Left ventricle myocardium inferior (tissue), 1 donor: ENCODE measurements at places on chromosomes 11 and 22. TPM values are rescaled to one million over a fixed set of nuclear protein-coding genes. Genes with fewer than 3 reads are reported as not detected.

DNA sequence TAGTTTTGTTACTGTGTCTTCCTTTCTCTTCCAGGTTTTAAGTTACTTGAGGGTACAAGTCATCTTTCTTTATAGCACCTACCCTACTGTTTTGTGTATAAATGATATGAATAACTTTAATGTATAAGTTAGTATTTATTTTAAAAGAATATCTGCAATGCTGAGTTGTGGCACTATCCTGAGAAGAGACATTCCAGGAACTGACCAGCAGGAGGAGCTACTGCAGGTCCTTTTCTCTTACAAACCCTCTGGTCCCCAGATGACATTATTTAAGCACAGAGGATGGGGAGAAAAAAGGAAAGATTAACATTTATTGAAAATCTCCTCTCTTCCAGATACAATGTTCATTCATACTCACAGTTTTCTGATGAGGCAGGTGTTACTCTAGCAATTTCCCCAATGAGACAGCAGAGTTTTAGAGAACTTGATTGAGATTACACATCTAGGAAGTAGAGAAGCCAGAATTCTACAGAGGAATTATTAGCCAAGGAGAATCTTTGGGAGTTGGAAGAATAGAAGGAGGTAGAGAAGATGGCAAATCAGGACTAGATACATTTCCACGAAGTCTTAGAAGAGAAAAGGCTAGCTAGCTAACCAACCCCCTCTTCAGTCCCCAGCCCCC is 541.2 kb upstream of the API5 start:
- no peak for DNase-seq

DNA sequence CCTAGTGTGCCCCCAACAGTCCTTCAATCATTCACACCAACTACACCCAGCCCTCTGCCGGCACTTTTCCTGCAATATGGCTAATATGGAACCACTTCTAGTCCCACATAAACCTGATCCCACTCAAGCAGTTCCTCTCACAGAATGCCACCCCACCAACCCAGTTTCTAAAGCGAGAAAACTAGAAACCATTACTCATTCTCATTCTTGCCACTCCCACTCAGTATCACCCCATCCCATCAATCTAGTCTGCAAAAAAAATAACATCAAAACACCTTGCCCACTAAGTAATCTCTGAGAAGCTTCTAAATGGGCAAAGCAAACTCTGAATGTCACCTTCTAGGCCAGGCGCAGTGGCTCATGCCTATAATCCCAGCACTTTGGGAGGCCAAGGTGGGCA is 17.9 kb downstream of the NAP1L4 start:
- no peak for DNase-seq

- no peak for DNase-seq
Measured at GRCh38 chr22:48753381-48753730, 1074.3 kb downstream of the BRD1 start.

DNA sequence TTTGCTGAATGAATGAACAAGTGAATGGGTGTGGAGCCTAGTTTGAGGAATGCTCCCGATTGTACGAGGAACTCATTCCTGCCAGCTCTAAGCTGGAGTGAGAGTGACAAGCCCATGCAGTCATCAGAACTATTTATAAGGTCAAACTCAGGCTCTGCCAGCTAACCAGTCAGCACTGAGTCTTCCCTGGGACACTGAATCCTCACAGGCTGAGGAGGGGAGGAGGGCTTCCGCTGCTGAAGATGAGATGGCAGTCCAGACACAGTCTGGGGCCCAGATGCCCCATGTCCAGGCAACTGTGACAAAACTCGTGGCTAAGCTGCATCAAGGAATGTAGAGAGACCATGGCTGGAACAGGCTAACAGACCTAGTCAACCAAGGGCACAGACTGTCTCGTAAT is 4.0 kb downstream of the LRP4 start:
- DNase-seq = peak; percentile 50

DNA sequence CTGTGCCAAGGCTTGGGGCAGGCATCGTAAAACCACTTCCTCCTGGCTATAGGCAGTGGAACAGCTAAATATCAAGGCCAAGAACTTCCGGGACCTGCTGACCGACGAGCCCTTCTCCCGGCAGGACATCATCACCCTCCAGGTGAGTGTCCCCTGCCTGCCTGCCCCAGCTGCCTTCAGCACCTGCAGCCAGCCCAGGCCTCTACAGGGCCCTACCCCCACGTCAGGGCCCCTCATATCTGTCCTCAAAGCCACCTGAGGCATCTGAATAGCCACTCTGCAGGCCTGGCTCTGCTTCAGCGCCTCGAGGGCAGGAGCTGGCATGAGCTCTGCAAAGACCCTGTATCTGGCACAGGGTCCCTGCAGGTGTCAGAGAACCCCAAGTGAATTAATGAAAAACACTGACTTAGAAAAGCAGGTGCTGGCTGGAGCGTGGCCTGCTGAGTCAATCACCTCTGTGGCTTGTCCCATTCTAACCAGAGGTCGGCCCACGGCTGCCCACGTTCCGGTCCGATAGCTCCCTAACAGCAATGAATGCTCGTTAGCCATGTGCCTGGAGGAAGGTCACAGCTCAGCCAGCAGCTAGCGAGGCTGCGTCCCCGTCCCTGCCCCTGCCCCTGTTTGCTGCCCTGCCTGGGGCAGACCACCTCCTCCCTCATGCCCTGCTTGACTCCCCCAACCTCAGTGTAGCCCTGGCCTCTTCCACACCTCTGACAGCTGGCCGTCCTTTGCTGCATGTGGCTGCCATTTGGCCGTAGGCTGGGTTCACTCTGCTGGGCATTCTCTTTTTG is 16.8 kb downstream of the PPIL2 start:
- no peak for DNase-seq

DNA sequence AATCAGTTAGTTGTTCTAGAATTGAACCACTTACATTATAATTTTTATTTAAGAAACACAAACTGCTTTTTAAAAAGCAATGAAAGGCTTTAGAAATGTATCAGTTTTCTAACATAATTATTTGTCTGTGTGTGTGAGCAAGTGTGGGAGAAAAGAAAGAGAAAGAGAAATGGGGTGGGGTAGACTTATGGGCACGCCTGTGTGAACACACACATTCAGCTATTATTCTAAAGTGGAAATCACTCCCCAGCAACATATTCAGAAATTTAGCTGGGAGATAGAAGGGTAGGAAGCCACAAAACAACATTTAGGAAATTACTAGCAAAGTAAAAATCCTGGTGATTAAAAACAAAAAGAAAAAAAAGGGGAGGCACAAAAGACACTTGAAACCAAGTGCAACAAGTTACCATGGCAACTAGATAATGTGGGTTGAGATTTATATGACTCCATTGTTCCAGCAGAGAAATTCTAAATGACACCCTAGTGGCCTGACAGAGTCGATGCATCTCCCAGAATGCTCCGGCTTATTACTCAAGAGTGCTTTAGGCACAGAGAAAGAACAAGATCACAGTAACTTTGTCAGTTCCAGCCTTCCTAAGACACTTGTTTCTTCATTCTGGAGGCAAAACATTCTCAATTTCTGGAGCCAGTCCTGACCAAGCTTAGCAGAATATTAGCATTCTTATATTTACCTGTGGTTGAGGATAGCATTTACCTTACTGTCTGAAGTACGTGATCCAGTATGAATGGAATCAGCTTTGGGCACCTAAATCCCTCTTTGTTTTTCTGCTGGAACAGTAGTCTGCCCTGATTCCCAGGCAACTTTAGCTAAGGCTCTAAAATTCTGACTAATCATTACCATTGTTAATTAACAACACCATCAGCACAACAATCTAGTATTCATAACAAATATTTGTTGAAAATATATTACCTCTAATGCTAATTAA is 444.4 kb downstream of the DLG2 start:
- no peak for DNase-seq

- no peak for DNase-seq
Measured at GRCh38 chr11:119483341-119483880, 60.4 kb upstream of the THY1 start.

GRCh38 chr11:94835594-94835927 is 67.4 kb downstream of the AMOTL1 start:
- no peak for DNase-seq

GRCh38 chr11:64241241-64241490 is 271 bp downstream of the FKBP2 start:
- DNase-seq = peak; percentile 100

DNA sequence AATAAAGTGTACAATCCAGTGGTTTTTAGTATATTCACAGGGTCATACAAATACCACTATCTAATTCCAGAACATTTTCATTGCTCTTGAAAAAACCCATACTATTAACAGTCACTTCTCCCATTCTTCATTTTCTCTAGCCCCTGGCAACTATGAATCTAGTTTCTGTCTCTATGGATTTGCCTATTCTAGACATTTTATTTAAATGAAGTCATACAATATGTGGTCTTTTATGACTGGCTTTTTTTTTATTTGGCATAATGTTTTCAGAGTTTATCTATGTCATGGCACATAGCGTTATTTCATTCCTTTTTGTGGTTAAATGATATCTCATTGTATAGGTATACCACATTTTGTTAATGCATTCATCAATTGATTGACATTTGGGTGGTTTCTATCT is 59.4 kb downstream of the KDM2A start:
- no peak for DNase-seq

DNA sequence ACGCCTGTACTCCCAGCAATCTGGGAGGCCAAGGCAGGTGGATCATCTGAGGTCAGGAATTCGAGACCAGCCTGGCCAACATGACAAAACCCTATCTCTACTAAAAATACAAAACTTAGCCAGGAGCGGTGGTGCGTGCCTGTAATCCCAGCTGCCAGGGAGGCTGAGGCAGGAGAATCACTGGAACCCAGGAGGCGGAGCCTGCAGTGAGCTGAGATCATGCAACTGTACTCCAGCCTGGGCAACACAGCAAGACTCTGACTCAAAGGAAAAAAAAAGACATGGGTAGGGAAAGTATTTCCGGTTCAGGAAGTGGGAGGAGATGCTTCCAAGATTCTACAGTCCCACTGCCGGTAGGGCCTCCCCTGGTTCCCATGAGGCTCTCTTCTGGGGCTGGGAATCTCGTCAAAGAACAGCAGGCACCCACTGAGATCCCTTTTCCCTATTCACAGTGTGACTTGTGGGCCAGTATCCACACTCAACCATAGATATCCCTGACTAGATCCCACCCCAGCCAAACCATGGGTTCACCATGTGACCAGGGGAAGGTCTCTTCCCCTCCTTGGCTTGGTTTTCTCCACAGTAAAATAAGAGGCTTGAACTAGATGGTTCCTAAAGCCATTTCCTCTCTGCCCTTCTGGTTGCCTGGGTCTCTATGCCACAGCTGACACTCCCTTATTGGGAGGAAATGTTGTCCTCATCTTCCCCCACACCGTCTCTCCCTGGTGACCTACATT is 443.3 kb downstream of the BUD13 start:
- DNase-seq = no peak

DNA sequence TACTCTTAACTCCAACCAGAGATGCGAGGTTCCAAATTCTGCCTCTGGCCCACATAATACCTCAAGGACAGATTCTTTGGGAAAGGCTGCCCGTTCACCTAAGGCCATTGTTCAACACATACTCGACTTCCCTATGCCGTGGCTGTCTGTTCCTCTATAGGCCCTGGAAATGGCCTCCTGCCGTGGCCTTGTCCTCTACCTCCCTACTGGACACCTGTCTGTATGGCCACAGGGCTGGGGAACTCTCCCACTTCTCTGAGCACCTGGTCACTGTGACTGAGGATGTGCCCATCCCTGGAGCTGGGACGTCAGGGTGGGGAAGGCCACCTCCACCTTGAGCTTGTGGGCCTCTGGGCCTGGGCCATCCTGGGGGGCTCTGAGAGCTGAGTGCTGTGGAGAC is 340.5 kb upstream of the B3GAT1 start:
- DNase-seq = no peak

- no peak for DNase-seq
Measured at GRCh38 chr11:10763766-10764165, 12.7 kb downstream of the CTR9 start.

- DNase-seq = no peak
Measured at GRCh38 chr11:35727140-35727539, 64.6 kb downstream of the TRIM44 start.

DNA sequence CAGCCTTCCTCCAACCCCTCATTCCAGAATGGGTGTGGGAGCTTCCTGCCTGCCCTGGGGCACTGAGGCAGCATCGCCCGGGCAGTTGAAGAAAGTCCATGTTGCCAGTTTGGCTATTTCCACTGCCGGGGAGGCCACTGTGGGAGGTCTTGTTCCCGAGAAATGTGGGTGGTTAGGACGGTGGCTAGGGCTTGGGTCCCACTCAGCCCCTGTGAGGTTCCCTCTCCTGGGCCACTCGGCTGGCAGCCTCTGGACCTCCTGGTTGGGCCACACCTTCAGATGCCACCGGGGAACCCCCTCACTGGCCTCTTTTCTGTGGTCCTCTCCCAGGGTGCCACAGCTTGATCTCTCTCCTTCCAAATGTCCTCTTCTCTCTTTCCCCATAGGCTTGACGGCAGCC is 5.1 kb upstream of the PPP6R3 start:
- no peak for DNase-seq

- no peak for DNase-seq
Measured at GRCh38 chr22:36073476-36073875, 44.9 kb upstream of the RBFOX2 start.

- no peak for DNase-seq
Measured at GRCh38 chr11:117073539-117073938, 24.7 kb downstream of the SIK3 start.

GRCh38 chr11:46345131-46345597 is 2.1 kb upstream of the DGKZ start:
- peak; percentile 75 for DNase-seq

DNA sequence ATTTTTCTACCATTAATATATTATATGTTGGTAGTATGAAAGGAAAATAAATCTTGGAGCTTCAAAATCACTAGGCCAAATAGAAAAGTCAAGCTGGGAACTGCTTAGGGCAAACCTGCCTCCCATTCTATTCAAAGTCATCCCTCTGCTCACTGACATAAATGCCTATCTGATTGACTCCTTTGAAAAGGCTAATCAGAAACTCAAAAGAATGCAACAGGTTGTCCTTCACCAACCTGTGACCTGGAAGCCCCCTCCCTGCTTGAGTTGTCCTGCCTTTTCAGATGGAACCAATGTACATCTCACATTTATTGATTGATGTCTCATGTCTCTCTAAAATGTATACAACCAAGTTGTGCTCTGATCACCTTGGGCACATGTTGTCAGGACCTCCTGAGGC is 3.2 kb upstream of the TRIM34 start:
- DNase-seq = no peak

DNA sequence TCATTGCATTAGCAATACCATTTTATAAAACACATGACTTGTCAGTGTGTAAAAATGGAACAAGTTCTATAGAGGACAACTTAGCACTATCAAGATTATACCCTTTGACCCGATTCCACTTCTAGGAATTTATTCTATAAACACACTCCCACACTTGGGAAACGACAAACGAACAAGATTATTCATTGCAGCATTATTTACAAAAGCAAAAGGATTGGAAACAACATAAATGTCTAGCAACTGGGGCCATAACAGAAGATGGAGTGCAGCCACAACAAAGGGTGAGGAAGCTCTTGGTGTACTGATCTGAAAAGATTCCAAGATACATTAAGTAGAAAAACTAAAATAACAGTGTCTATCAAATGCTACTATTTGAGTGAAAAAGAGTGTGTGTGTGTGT is 2.3 kb upstream of the IRAG1 start:
- DNase-seq = no peak

Gene C11orf42
- total RNA-seq = not detected

Gene TMEM45B
- total RNA-seq = not detected

Gene SAA1
- not detected for total RNA-seq

Gene ASCL2
- not detected for total RNA-seq

Gene PGA5
- not detected for total RNA-seq

Gene NCR3LG1
- total RNA-seq = 0.80 TPM

Gene MFNG
- 11.8 TPM for total RNA-seq

Gene GGT5
- 21.1 TPM for total RNA-seq

Gene FSHB
- not detected for total RNA-seq

Gene PYGM
- 89.5 TPM for total RNA-seq

Gene TIMM8B
- total RNA-seq = 189 TPM

Gene OR51L1
- not detected for total RNA-seq

Gene BDNF
- total RNA-seq = 3.1 TPM

Gene OR52E8
- total RNA-seq = not detected
